Right hindlimb (tissue), 1 donor: ENCODE measurements at places on chromosomes 7 and 10.

- DNase-seq: no peak
These were observed 30.2 kb downstream of the USP6NL start for GRCh38 chr10:11581213-11581612.

DNA sequence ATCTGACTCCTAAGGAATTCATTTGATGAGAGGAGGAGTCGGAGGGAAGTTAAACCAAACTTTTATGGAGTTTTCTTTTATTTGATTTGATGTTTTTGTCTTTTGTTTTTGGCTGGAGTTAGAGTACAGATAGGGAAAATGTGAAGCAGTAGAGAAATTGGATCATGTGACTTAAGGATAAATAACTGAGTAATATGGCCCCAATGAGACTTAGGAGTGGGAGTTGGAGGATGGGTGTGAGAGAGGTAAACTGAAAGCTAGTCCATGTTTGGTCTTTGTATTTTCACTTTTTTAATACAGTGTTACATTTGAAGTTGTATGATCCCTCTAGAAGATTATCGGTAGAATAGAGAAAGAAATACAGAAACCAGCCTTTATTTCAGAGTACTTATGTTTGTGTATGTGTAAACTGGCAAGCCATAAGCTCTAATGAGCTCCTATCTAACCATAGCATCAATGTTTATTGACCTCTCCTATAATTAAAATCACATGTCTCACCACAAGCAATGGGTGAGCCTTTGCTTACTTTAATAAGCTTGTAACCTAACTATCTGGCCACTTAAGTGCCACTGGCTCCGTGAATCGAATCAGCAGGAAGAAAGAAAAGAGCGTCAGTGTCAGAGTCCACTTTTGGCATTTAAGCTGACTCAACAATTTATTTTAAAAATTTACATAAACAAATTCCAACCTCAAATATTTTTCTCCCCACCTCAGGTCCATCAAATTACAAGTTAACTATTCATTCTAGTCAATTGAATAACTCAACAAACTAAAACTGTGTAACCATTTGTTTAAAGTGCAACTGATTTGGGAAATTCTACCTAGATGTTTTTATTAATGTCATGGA lies 113.8 kb downstream of the EPDR1 start:
- no peak for DNase-seq

DNA sequence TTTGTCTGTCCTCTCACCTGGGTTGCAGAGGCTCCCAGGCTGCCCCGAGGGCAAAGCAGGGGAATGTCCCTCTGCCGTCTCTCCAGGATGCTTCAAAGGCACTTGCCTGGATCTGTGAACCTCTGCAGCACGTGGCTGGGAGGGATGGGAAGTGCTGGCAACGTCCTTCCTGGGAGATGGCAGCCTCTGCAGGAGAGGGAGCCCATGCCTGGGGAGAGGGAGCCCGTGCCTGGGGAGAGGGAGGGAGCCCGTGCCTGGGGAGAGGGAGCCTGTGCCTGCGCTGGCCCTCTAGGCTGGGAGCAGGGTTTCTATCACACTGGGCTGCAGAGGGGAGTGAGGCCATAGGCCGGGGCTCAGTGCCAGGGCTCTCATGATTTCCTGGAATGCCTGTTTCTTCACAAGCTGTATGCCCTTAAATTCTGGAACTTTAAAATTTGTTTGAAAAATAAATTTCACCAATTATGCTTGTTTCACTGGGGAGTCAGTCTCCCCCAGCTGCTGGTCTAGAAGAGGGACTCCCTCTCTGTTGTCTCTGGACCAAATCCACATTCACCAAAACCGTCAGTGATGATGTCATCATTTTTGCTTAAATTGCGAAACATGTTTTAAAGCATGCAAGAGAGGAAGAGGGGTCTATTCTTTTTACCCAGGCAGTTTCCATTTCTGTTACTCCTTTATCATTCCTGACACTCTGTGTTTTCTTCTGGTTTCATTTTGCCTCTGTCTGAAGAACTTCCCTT lies 135.7 kb downstream of the DNAJB6 start:
- no peak for DNase-seq

GRCh38 chr7:144826208-144826607 lies 9.6 kb downstream of the TPK1 start:
- DNase-seq: no peak

- DNase-seq: no peak
These were observed 22.1 kb downstream of the CPEB3 start for GRCh38 chr10:92268748-92269147.

- no peak for DNase-seq
These were observed 162.3 kb upstream of the PLXDC2 start for GRCh38 chr10:19653931-19654330.

- DNase-seq: no peak
These were observed 40.0 kb upstream of the BAMBI start for GRCh38 chr10:28637346-28637745.

DNA sequence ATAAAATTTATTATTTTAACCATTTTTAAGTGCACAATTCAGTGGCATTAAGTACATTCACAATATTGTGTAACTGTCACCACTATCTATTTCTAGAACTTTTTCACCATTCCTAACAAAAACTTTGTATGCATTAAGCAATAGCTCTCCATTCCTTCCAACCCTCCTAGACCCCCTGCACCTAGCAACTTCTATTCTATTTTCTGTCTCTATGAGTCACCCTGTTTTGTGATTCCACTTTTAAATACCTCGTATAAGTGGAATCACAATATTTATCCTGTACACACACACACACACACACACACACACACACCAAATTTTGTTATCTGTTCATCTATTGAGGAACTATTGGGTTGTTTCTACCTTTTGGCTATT lies 89.2 kb downstream of the ARID5B start:
- no peak for DNase-seq
